ENCODE measurements at places on chromosomes 2 and 18.

DNA sequence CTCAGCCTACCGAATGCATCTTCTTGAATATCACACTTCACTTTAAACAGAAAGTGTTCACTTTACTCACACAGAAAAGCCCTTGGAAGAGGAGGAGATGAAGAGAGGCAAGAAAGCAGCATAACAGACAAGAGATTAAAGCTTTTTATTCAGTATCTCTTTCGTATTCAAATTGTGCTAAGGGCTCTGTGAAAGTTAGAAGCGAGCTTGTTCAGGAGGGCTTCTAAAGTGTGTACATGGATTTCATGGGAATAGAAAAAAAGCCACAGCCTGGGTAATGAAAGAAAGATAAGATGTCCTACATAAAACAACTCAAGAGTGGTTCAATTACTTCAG, 531.9 kb downstream of the TMEM182 start:
- DNase-seq = no peak

GRCh38 chr2:1655461-1655860, 88.9 kb downstream of the PXDN start:
- DNase-seq = no peak

DNA sequence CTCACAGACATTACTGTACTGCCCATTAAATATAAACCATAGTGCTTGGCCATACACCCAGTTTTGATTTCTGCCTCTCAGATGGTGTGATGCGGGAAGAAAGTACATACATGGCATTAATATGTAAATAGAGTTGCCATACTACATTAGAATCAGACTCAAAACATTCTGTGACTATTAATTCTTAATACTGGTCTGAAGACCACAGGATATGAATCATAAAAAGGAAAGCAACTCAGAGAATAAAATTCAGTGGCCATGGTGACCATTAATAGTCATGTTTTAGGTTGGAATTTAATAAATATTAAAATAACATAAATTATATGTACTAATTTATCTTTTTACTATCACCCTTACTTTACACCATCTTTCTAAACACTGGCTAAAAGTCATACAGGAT, 33.0 kb upstream of the WDR75 start:
- no peak for DNase-seq

DNA sequence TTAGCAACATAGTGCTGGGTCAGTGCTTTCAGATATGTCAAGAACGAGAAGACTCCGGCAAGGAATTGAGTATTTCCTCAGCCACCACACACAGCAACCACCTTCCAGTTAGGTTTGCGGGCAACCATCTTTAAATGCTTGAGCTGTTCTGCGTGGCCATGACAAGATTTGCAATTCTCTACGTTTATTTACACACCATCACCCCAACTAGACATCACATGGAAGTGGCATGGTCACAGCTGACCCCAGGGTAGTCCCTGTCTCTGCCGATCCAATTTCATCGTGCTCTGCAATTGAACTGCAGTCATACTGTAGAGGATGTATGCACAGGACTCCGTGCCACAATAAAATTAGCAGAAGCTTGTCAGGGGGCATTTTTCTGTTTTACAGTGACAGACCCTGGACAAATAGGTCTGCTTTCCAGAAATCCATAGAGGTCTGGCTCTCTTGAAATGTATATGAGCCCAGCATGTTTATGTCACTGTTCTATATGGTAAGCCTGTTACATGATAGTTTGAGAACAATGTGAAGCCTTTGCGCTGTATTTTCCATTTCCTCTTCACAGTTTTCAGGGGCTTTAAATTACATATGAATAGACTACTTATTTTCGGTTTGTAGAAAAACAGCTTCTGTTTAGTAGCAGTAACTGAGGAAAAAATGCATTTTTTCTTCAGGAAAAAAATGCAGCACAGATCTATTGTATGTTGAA, 605.2 kb downstream of the NR4A2 start:
- DNase-seq = peak; percentile 9

GRCh38 chr18:50992351-50992762, 24.5 kb downstream of the ELAC1 start:
- DNase-seq = no peak

DNA sequence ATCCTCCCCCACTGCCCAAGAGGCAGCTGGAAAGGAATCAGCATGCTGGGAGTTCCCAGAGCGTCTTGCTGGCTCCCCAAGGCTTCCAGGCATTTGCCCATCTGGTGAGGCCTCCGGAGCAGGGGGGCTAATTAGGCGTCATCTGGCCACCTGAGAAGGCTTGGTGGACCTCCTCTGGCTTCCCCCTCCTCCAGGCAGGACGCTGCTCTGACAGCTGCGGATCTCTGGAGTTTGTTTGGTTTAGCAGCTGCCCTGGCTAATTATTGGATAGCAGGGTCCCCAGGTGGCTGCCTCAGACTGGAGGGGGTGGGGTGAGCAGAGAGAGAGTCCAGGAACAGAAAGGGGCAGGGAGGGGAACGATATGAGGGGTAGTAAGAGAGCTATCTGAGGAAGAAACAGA, 425.2 kb upstream of the MEX3C start:
- no peak for DNase-seq

GRCh38 chr2:20212459-20212870, 12.5 kb downstream of the SDC1 start:
- no peak for DNase-seq

GRCh38 chr2:170344663-170345346, 166.9 kb downstream of the MYO3B start:
- DNase-seq = no peak

GRCh38 chr2:186992597-186992996, 143.6 kb upstream of the ZSWIM2 start:
- DNase-seq = no peak

GRCh38 chr2:237449193-237449881, 35.4 kb upstream of the COL6A3 start:
- no peak for DNase-seq

- DNase-seq = no peak
These were observed 30.1 kb upstream of the GTF2A1L start for GRCh38 chr2:48587560-48587959.

DNA sequence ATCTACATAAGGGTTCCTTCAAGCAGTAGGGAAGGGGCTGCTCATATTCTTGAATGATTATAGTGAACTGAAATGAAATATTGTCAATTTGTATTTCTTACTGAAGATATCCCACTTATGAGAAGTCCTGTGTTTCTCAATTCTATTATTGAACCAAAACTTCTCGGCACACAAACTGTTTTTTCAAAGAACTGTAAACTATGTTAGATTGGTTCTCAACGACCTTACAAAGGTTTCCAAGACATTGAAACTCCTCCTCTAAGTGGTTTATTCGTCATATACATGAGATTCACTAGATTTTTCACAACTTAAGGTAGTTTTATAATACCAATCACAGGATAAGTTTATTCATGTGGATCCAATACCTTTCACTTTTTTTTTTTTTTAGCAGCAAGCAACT, 1.4 kb downstream of the CCL20 start:
- no peak for DNase-seq

- no peak for DNase-seq
These were observed 575 bp downstream of the TMEM150A start for GRCh38 chr2:85601771-85602475.

- no peak for DNase-seq
These were observed 109.2 kb upstream of the SESTD1 start for GRCh38 chr2:179373816-179374215.

- DNase-seq = no peak
These were observed 452.8 kb upstream of the ZEB2 start for GRCh38 chr2:144972676-144973075.

All from iPS DF 19.7 (cell line).